Endothelial cell (in vitro differentiated cells): ENCODE measurements at places on chromosomes 2 and 18. TPM values are rescaled to one million over a fixed set of nuclear protein-coding genes. Genes with fewer than 3 reads are reported as not detected.

- DNase-seq = no peak
These were observed at the start of gene OTOF for GRCh38 chr2:26477911-26478253. Gene OTOF (minus strand): TSS chr2:26478124.

DNA sequence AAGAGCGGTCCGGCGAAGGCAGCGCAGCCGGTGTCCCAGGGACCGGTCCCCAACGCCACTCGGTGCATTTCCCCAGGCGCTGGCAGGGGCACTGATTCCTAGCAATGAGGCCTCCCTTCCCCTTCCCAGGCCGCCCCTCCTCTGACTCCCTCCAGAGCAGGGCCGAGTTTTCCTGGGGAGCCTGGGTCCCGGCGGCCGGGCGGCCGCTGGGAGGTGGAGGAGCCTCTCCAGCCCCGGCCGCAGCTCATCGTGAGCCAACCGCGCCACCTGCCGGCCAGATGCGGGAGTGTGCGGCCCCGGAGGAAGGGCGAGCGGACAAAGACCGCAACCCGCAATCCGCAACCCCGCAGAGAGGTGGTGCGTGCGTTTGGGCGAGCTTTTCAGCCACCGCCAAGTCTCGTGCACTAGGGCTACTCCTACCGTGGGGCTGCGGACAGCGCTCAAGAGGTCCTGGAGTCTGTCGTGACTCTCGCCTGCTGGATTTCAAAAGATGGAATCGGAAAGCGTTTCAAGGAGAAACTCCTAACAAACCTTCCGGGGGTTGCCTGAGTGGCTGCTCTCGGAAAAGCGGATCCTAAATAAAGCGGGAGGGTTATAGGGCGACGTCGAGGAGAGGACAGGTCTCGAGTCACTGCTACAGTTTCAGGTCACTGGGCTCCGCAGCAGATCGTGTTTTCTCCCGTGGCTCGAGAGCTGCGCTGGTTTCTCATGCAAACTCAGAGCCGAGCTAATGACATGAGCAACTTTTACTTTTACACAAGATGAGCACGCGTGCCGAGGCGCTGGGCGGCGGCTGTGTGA is 1.5 kb upstream of the EPHA4 start:
- DNase-seq = peak; percentile 97

GRCh38 chr18:36327352-36328316 is 30.1 kb downstream of the FHOD3 start:
- no peak for DNase-seq

DNA sequence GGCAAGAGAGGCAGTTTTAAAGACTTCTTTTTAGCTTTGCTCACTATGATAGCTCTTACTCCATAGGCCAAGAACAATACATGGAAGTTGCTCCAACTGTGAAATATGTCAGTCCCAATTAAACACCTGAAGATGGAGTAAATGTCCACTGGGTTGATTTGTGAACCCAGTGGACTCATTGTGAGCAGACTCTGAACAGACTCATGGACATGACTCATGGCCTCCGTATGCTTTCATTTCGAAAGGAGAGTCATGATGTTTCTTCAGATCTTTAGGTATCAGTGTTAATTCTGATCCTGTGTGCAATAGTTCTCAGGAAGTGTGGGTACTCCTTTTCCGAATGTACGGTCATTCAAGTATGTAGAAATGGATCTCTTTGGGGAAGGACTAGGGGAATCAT is 5.4 kb upstream of the CWC22 start:
- no peak for DNase-seq

DNA sequence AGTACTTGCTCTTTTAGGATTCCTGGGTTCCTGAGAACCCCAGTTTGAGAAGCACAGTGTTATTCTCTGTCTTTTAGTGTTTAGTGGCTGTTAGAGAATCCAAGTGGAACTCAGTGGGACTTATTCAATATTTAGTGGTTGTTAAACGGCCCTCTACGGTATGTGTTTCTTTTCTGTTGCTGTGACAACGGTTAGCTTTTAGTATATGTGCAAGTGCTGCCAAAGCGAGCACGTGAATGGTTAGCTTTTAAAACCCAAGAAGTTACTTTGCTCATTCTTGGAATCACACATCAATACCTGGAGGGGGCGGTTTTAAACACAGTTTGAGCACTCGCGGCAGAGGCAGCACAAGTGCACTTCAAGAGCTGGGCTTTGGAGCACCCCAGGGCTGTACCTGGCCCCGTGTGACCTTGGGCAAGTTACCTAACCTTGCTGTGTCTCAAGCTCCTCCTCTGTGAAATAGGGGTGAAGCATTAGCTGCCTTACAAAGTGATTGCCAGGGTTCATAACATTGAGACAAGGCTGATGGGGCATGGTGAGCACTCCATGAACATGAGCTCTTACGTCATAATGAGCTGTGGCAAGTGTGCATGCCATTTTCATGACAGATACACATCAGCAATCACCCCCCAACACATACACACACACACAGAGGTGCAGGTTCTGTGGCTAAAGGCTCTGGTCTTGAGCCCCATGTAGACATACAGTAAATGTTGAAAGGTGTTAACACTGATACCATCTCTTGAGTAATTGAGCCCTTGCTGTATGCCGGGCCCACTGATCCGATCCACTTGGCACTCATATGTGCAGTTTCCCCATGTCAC is 234.1 kb downstream of the ALPK2 start:
- no peak for DNase-seq

DNA sequence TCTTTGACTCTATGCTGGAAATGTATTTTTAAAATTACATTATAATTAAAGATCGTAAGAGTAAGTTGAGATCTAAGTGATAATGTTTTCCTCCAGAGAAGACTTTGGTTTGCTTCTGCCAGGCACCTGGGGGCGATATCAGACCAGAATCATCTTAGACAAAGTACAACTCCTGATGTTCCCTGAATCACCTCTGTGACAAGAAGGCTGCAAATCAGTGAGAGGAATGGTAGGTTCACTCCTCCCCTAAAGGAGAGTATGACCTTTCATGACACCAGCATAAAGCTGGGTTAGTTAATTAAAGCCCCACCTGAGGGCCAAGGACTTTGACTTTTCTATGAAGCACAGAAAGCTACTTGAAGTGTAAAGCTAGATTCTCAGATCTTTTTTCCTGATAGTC is 114.4 kb upstream of the DTNA start:
- DNase-seq = no peak

GRCh38 chr2:133326652-133327397 is 241.4 kb downstream of the NCKAP5 start:
- no peak for DNase-seq

DNA sequence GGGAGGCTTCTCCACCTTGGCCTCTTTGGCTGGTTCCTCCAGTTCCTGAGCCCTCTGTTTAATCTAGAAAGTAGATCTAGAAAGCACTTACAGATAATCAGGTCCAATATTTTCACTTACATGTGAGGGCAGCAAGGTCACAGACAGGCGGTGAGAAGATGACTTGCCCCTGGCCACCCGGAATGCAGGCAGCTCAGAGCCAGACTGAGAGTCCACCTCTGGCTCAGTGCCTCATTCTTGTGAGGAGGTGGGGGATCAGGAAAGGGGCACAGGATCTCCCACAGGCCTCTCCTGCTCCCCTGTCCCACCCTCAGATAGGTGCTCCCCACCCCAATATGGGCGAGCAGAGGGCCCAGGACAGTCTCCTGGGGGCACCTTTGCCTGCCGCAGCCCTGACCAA is 5.8 kb downstream of the WNT6 start:
- DNase-seq = no peak

DNA sequence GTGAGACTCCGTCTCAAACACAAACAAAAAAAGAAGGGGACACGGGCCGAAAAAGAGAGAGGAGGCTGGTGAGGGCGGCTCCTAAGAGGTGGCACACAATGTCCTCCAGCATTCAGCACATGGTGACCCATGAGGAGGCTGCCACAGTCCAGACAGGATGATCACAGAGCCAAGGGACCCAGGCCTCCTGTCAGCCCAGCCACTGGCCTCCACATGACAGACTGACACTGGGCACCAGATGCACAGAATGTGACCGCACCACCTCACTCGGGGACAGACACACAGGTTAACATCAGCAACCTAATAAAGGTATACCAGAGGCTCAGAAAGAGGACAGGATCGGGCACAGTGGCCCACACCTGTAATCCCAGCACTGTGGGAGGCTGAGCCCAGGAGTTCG is 21.0 kb downstream of the PASK start:
- no peak for DNase-seq

DNA sequence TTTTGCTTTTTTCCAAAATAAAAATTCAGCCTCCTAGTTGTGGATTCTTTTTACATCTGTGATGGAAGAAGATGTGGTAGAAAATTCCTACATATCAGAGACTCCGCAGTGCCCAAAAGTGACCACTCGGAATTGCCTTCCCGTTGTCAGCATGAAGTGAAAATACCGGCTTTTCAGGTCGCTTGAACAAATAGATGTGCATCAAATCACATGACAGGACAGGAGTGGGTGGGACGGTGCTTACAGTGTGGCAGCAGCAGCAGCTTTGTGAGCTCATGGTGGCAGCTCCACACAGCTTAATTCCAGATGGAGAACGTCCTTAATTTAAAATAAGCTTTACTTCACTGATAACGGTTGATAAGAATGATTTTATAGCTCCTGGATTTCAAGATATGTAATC is 20.3 kb downstream of the SALL3 start:
- no peak for DNase-seq

DNA sequence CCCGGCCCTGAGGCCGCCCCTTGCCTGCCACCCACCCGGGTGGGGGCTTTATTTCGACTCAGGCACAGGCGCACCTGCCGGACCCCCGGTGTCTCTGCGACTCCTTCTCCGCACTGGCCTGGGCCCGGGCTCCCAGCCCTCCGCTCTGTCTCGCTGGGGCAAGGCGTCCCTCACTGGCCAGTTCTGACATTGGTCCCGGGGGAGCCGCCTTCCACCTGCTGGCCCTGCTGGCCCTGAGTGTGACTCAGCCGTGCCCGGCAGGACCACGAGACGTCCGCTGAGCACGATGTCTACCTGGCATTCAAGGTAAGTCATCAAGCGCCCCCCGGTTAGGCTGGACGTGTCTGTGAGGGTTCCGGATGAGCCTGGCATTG is 131.5 kb upstream of the CTDP1 start:
- DNase-seq = no peak

DNA sequence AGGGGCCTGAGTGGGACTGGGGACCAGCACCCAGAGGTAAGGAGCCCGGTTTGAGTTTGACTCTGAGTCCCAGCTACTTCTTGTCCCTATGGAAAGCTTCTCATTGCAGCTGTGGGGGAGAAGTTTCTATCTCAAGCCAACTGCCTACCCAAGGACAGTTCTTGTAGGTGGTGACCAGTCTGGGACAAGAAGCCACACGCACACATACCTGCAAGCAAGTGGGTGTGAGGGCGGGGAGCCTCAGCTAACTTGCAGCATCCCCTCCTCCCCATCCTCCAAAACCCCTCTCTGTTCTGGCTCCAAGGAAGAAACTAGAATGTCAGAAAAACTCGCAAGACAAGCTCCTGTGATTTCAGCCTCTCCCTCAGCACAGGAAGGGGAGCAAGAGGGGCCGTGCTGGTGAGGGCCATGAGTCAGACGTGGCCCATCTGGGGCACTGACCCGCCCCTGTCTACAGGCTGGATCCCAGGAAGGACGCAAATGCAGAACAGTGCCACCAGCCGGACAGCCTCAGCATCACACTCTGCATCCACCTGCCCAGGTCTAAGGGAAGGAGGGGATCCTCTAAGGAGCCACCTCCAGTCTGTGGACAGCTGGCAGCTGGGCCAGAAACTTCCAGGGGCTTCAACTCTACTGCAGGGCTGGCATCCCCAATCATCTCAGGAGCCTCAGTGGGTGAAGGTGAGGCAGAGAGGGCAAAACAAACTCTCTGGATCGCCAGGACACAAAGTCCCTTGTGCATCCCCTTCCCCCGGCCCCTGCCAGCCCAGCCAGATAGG is 103.4 kb downstream of the TNS1 start:
- DNase-seq = peak; percentile 71

DNA sequence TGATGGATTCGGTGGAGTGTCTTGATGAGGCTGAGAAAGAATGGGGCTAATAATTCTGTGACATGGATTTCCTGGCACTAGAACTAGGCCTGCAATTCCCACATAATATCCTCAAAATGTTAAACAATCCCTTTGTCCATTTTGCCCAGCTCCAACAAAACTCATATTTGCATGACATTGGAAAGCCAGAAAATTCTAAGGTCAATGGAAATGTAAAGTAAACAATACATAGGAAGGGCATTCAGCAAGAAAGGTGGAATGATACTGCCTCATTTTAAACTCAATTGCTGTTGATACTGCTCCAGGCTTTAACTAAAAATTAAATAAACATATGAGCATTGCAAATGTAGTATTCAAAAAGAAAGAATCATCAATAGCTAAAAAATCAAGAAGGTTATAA is 434.8 kb upstream of the SLC8A1 start:
- no peak for DNase-seq

GRCh38 chr2:109689973-109690372 is 75.8 kb downstream of the SOWAHC start:
- no peak for DNase-seq

GRCh38 chr2:128818248-128818647 is 499.6 kb upstream of the HS6ST1 start:
- no peak for DNase-seq

GRCh38 chr2:85992611-85993010 is 103.8 kb upstream of the ST3GAL5 start:
- no peak for DNase-seq

- no peak for DNase-seq
These were observed 94.2 kb upstream of the LHCGR start for GRCh38 chr2:48849770-48850169.

- peak; percentile 71 for DNase-seq
These were observed 101.3 kb downstream of the LOXHD1 start for GRCh38 chr18:46555724-46556123.

GRCh38 chr18:42183746-42184145 is 228.7 kb downstream of the PIK3C3 start:
- DNase-seq = no peak

- no peak for DNase-seq
These were observed 13.4 kb downstream of the ATP6V1B1 start for GRCh38 chr2:70949086-70949485.

Gene SERPINB7
- not detected for total RNA-seq

Gene FER1L5
- 1.0 TPM for total RNA-seq

Gene RFTN2
- 27.2 TPM for total RNA-seq

Gene SLC23A3
- 1.7 TPM for total RNA-seq

Gene SKOR2
- 0.38 TPM for total RNA-seq

Gene WDSUB1
- total RNA-seq = 5.4 TPM

Gene CD8B2
- 0.05 TPM for total RNA-seq

Gene RAB27B
- 0.41 TPM for total RNA-seq

Gene SF3B6
- total RNA-seq = 67.5 TPM

Gene GKN1
- not detected for total RNA-seq

Gene GAL3ST2
- not detected for total RNA-seq
